ENCODE measurements at places on chromosomes 2 and 18. TPM values are rescaled to one million over a fixed set of nuclear protein-coding genes. Genes with fewer than 3 reads are reported as not detected.

SERPINB12 gene
- not detected for total RNA-seq

ALLC gene
- total RNA-seq: not detected

C1QL2 gene
- 4.9 TPM for total RNA-seq

ANO7 gene
- total RNA-seq: 1.00 TPM

SIX2 gene
- 0.53 TPM for total RNA-seq

LRRC30 gene
- total RNA-seq: not detected

MAP3K19 gene
- 1.1 TPM for total RNA-seq

EFR3B gene
- 2.7 TPM for total RNA-seq

KIF3C gene
- 6.5 TPM for total RNA-seq

PAX8 gene
- 0.20 TPM for total RNA-seq

TFCP2L1 gene
- total RNA-seq: 2.5 TPM

POTEJ gene
- total RNA-seq: 0.76 TPM

FAHD2A gene
- 29.1 TPM for total RNA-seq

ATG9A gene
- total RNA-seq: 35.7 TPM

GULP1 gene
- total RNA-seq: 135 TPM

RBM44 gene
- 0.53 TPM for total RNA-seq

GPAT2 gene
- total RNA-seq: not detected

ABCB11 gene
- 9.2 TPM for total RNA-seq

WNT6 gene
- total RNA-seq: 11.3 TPM

Measured in hepatocyte (in vitro differentiated cells).